ENCODE measurements at places on chromosomes 2 and 18. TPM values are rescaled to one million over a fixed set of nuclear protein-coding genes. Genes with fewer than 3 reads are reported as not detected.
A peak's percentile ranks its signal among the peaks of the same experiment; 100 is the strongest.

GRCh38 chr2:109633284-109633961 lies 19.3 kb downstream of the SOWAHC start:
- peak; percentile 57 for ATAC-seq

GRCh38 chr2:122033778-122034177 lies 278.3 kb downstream of the TSN start:
- no peak for ATAC-seq

GRCh38 chr2:128623776-128624761 lies 305.4 kb upstream of the HS6ST1 start:
- ATAC-seq = peak; percentile 42

DNA sequence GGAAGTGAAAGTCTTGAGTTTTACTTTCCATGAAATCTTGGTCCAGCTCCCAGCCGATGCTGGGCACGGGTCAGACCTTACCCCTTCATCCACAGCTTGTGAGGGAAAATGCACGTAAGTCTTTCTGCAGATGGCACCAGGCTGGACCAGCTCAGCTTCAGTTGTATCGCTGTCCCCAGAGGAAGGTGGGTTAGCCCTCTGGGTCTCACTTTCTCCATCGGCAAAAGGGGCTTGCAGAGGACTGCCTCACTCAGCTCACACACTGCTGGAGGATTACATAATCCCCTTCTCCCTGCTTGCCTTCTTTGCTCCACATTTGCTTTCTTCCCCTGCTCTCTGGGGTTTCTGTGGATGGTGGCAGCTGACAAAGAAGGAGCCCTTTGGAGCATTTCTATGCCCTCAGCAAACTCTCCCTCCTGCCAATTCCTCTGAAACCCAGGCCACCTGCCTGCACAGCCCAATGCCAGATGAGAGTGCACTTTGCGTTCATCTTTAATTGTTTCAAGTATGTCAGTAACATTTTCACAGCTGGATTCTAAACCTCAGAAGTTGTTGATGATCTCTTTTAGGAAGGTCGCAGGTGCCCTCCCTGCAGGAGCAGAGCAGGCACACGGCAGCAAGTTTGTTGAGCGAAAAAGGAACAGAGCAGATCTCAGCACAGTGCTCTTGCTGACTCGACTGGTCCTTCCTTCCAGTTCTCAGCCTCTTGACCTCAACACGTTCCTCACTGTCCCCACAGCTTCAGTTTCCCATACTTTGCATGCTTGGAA lies 155.6 kb upstream of the GLI2 start:
- ATAC-seq = no peak

The LAPTM4A gene
- total RNA-seq = 27.3 TPM

The KIF3C gene
- 3.4 TPM for total RNA-seq

The KIAA2012 gene
- not detected for total RNA-seq

The TACR1 gene
- total RNA-seq = not detected

The TMX3 gene
- 43.3 TPM for total RNA-seq
